ENCODE measurements at places on chromosomes 7 and 10.

- DNase-seq = no peak
These were observed 119.5 kb downstream of the RNF216 start for GRCh38 chr7:5661942-5662341.

- no peak for DNase-seq
These were observed 7.8 kb upstream of the KLF6 start for GRCh38 chr10:3792710-3793219.

GRCh38 chr10:31723106-31723750, 205.4 kb downstream of the ARHGAP12 start:
- no peak for DNase-seq

GRCh38 chr10:109887243-109887642, 36.1 kb downstream of the XPNPEP1 start:
- DNase-seq = no peak

DNA sequence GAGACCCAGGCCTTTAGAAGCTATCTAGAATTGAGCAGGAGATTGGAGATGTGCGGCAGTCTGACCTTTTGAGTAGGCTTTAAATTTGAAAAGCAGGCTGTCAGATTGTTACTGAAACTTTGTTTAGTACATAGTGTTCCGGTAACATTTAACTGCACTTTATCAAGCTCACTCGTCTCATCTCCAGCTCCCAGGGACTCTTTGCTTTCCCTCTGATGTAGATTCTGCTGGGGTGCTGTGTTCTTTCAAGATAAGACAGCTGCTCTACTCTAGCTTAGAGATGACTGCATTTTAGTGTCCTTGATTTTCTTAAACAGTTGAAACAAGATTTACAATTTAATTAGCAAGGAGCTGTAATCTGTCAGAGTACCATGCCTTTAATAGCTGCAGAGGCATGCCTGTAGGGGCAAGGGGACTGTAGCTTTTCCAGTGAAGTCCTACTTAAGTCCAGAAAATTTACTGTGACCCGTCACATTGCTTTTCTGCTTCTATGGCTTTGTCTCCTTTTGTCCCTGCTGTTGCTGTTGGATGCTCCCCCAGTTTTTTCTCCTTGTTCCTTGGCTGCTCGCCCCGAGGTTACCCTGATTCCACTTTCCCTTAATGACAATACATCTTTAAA, 56.4 kb upstream of the MTPN start:
- no peak for DNase-seq

- DNase-seq = no peak
These were observed 216.3 kb downstream of the RNLS start for GRCh38 chr10:88366772-88367171.

- DNase-seq = peak; percentile 49
These were observed 50.1 kb downstream of the PLEKHS1 start for GRCh38 chr10:113801569-113801968.

DNA sequence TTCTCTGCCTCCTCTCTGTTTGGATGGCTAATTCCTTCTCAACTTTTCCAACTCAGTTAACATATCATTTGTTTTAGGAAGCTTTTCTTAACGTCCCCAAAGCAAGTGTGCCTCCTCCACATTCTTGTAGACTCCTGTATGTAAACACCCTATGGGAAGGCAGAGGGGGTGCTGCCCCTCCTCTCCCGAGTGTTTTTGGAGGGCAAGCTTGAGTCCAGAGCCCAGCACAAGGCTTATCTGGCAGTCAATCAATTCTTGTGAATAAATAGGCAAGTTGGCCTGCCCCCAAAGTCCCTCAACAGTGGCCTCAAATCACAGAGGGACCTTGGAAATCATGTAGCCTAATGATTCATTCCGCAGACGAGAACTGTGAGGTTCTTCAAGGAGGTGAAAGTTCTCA, 305.6 kb downstream of the RPS24 start:
- DNase-seq = no peak

DNA sequence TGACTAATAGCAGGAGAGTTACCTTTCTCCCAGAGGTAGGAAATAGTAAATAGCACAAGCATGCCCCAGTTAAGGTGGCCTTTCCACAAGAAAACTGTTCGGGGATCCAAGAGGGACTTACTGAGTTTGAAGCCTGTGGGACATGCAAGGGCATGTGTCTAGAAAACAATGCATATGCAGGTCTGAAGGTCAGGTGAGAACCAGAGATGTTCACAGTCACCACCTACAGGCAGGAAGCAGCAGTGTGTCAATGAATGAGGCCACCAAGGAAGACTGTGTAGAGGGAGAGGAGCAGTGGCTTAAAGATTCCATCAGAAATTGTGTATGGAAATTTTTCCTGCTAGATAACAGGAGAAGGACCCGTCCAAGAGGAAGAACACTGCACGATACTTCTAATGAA, 66.0 kb downstream of the CALD1 start:
- no peak for DNase-seq

DNA sequence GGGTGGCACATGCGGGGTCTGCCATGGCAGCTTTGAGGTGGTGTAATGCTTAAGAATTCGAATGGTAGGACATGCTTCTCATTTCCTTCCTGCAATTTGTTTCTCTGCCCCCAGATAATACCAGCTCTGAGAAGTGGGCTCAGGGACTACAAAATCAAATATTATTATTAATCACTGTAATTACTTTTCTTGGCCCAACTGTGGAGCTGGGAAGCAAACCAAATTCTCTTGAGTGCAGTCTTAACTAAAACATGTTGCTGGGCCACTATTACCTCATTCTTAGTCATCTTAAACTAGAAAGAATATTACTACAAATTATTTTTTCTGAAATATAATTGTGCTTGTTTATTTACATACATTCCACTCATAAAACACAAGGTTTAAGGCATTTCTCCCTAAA, 566.7 kb upstream of the NRP1 start:
- no peak for DNase-seq

GRCh38 chr10:106402458-106402857, 762.0 kb downstream of the SORCS1 start:
- peak; percentile 68 for DNase-seq

GRCh38 chr7:105618016-105618296, 36.7 kb upstream of the EFCAB10 start:
- no peak for DNase-seq

GRCh38 chr7:7745966-7746365, 27.6 kb upstream of the RPA3 start:
- no peak for DNase-seq

DNA sequence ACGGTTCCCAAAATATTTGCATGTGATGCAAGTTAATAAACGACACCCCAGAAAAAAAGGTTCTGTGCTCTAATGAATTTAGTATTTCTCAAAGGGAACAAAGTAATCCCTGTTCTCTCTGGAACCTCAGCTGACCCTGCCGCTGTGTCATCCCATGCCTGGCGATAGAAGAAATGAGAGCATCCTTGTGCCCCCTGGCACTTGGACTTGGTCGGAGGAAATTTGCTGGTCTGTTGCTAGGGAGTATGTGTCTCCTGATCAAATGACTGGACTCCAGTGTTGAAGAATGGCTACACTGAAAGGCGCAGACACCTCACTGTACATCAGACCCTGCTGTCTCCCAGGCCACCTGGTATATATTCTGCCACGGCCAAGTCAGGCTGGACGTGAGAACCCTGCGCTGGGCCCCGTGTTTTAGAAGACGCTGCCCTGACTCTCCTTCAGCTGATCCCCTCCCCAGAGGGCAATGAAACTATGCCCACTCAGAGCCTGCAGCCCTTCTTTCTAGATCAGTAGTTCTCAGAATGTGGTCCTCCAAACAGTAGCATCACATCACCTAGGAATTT, 67.2 kb downstream of the THNSL1 start:
- no peak for DNase-seq

- DNase-seq = no peak
These were observed 248.3 kb upstream of the YAE1 start for GRCh38 chr7:39317896-39318295.

DNA sequence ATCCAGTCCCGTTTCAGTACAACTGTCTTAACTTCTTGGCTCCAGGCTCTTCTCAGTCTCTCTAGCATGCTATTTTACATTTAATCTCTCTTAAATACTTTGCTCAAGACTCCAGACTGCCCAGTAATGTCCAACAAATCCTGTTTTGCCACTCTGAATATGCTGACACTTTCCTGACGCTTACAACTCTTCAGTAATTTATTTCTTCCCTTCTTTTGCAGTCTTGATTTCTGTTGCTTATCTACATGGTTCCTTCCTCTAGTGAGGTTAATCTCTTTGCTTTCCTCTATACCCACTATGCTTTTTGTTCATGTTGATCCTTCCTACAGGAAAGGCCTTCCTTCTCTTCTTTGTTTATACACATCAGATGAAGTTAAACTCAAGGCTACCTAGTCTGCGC, 23.7 kb downstream of the UMAD1 start:
- no peak for DNase-seq

- no peak for DNase-seq
These were observed 650.8 kb downstream of the LRMDA start for GRCh38 chr10:76082232-76082631.

DNA sequence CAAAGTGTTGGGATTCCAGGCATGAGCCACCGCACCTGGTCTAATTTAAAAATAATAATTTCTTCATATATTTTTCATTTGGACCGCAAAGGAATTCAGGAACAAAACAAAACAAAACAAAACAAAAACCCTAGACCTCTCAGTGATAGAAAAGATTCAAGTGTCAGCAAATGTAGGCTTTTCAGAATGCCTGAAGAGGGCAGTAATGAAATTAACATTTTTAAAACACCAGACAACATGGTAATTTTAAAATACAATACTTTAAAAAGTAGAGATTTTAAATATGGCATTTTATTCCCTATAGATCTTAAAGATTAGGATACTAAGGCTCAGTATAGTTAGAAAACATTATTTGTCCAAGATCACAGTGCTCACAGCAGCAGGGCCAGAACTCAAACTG, 36.6 kb downstream of the DNMBP start:
- DNase-seq = no peak

- no peak for DNase-seq
These were observed 38.2 kb downstream of the GBX1 start for GRCh38 chr7:151129117-151129959.

DNA sequence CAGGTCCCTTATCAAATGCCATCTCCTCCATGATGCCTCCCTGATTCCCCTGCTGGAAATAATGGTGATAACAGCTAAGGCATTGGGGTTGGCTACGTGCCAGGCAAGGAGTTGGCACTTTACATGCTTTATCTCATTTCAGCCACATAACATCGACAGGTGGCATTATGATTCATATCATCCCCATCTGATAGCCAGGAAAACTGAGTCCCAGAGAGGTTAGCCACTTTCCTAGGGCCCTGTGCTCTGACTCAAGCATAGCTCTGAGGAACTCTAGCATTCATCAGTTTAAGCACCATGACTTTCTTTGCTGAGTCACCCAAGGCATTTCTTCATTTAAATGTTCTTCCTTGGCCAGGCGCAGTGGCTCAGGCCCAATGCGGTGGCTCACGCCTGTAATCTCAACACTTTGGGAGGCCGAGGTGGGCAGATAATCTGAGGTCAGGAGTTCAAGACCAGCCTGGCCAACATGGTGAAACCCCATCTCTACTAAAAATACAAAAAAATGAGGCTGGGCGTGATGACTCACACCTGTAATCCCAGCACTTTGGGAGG, 6.6 kb downstream of the LEP start:
- no peak for DNase-seq
